T-helper 1 cell (primary cell): ENCODE measurements at places on chromosomes 5 and 9.

DNA sequence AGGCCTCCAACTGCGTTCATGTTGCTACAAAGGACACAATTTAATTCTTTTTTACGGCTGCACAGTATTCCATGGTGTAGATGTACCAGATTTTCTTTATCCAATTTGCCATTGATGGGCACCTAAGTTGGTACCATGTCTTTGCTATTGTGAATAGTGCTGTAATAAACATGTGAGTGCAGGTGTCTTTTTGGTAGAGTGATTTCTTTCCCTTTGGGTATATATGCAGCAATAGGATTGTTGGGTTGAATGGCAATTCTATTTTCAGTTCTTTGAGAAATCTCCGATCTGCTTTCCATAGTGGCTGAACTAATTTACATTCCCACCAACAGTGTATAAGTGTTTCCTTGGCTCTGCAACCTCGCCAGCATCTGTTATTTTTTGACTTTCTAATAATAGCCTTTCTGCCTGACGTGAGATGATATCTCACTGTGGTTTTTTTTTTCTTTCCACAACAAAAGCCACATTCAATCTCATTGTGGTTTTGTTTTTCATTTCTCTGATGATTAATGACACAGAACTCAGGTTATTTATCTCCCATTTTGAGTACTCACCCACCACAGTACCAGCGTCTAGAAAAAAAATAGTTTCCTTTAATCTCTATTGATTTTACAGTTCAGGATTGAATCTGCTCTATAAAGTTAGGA, 21.9 kb downstream of the ARRDC3 start:
- no peak for DNase-seq

DNA sequence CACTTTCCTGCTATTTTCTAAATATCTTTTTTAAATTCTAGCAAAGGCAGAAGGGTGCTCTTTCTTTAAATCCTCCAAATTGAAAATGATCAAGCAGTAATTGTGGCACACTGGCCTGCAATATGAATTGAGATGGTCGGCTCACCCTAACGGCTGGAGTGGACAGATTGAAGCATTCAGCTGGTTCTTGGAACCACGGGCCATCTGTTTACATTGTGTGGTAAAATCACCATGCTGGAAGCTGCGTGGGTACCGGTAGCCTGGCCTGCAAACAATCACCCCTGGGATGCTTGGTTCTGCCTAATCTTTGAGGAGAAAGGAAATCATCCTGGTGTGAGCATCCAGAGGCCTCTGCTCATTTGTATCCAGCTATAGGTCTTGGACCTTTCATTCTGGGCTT, 289.3 kb downstream of the ZNF608 start:
- no peak for DNase-seq

- DNase-seq = no peak
Observed at GRCh38 chr9:98379572-98379971, 124.1 kb upstream of the TBC1D2 start.

DNA sequence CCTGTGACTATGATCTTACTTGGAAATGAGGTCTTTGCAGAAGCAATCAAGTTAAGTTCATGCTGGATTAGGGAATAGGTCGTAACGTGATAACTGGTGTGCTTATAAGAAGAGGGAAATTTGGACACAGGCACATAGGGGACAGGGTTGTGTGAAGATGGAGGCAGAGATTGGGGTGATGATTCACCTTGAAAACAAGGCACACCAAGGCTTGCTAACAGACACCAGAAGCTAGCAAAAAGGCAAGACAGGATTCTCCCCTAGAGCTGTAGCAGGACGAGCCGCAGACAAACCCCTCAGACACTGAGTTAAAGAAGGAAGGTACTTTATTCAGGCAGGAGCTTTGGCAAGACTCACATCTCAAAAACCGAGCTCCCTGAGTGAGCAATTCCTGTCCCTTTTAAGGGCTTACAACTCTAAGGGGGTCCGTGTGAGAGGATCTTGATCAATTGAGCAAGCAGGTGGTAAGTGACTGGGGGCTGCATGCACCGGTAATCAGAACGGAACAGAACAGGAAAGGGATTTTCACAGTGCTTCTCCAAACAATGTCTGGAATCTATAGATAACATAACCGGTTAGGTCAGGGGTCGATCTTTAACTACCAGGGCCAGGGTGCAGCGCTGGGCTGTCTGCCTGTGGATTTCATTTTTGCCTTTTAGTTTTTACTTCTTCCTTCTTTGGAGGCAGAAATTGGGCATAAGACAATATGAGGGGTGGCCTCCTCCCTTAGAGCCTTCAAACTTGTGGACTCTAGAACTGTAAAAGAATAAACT, 57.5 kb upstream of the S1PR3 start:
- no peak for DNase-seq

- no peak for DNase-seq
Observed at GRCh38 chr5:111743988-111744387, 13.0 kb downstream of the NREP start.

DNA sequence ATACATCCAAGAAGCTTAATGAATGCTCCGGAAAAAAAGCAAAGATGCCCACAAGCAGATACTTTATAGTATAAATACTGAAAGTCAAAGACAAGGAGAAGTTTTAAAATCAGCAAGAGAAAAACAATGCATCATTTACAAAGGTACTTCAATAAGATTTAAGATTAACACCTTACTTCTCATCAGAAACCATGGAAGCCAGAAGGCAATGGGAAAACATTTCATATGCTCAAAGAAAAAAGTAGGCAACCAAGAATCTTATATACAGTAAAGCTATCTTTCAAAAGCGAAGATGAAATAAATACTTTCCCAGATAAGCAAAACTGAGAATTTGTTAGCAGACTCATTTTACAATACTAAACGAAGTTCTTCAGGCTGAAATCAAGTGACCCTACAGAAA, 51.1 kb downstream of the ABHD17B start:
- no peak for DNase-seq

- no peak for DNase-seq
Observed at GRCh38 chr5:139669662-139670368, 21.7 kb downstream of the CXXC5 start.

DNA sequence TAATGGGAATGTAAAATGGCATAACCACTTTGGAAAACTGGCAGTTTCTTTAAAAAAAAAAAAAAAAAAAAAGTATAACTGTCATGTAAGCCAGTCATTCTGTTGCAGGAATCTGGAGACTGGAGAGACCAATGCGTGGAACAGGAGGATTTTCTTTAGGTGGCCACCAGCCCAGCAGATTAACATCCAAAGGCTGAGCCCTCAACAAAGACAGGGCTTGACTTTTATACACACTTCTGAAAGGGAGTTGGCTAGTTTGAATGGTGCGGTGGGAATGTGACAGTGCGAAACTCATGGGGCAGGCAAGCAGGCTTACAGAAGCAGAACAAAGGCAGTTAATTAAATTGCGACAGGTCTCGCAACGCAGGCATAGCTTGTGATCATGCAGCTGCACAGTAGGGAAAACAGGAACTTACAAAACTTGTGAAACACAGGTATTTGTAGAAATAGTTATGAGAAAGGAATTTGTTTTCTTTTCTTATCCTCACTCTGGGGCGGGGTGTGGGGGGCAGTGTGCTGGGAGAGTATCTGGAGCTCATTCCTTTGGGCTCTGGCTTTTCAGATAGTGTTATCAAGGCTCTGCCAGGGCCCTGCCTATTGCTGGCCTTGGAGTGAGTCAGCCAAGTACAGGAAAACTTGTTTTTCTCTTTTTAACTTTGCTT, 12.0 kb downstream of the UIMC1 start:
- no peak for DNase-seq

- DNase-seq = no peak
Observed at GRCh38 chr5:107469485-107470294, 201.0 kb downstream of the EFNA5 start.

DNA sequence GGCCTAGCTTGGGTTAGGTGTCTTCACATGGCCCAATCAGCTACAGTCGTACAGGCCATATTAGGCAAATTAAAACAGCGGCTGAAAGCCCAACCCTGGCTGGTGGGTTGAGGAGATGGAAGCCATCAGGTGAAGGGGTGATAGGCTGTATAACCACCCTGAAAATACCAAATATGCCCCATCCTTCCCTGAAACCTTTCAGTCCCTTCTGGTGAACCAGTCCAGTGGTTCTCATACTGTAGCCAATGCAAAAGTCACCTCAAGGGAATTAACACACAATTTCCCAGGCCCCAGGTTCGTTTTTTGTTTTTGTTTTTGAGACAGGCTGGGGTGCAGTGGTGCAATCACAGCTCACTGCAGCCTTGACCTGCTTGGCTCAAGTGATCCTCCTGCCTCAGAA, 19.8 kb upstream of the KCNV2 start:
- no peak for DNase-seq

GRCh38 chr5:4571248-4571948, 568.7 kb upstream of the ADAMTS16 start:
- no peak for DNase-seq

- no peak for DNase-seq
Observed at GRCh38 chr5:79008362-79008761, 23.3 kb upstream of the ARSB start.

DNA sequence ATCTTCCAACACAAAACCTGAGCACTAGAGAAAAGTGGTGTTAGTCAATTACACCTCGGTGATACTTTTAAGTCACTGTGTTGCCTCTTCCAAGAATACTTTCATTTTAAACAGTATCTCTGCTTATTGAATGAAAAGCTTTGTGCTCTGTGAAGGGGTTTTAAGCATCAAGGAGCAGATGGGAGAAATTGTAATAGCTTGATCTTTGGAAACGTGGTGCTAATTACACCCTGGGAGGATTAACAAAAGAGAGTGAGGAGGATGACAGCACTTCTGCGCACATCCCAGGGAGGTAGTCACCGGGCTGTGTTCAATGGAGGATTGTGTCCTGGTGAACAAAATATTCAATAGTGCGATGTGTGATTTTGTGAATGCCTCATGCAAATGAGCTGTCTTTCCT, 477.4 kb upstream of the ADAMTS16 start:
- no peak for DNase-seq

GRCh38 chr5:110441035-110441434, 285.4 kb downstream of the TMEM232 start:
- no peak for DNase-seq

GRCh38 chr5:135193213-135194125, 159.4 kb upstream of the PITX1 start:
- DNase-seq = no peak

- no peak for DNase-seq
Observed at GRCh38 chr5:72523960-72524582, 16.9 kb upstream of the ZNF366 start.

GRCh38 chr5:2374703-2375102, 376.8 kb downstream of the IRX2 start:
- no peak for DNase-seq

GRCh38 chr5:73938938-73939320, 312.9 kb downstream of the ARHGEF28 start:
- DNase-seq = no peak

- DNase-seq = no peak
Observed at GRCh38 chr5:94086194-94086593, 344.8 kb upstream of the POU5F2 start.

GRCh38 chr5:150035139-150035895, 34.8 kb downstream of the HMGXB3 start:
- no peak for DNase-seq

DNA sequence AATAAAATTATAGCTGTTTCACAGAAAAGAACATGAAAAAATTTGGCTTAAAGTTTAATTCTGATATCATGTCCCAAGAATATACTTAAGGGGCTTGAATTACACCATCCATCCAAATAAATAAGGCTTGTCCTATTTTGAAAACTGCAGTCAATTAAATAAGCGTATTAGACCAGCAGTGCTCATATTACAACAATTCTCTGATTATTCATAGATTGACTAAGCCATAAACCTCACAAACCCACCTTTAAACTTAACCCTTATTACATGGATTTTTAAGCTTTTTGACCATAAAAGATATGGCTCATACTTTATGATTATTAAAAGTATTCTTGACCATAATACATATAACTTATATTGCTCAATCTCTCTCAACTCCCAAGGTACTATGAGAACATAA, 127.9 kb downstream of the ELAVL2 start:
- no peak for DNase-seq

- no peak for DNase-seq
Observed at GRCh38 chr5:67588389-67588788, 391.8 kb upstream of the CD180 start.

GRCh38 chr5:14807471-14807870, 64.1 kb downstream of the ANKH start:
- DNase-seq = no peak

- DNase-seq = no peak
Observed at GRCh38 chr9:126925876-126926275, 11.3 kb downstream of the RALGPS1 start.

GRCh38 chr5:103234239-103234975, 24.2 kb upstream of the MACIR start:
- no peak for DNase-seq

- DNase-seq = no peak
Observed at GRCh38 chr5:147557876-147558745, 48.2 kb upstream of the DPYSL3 start.

DNA sequence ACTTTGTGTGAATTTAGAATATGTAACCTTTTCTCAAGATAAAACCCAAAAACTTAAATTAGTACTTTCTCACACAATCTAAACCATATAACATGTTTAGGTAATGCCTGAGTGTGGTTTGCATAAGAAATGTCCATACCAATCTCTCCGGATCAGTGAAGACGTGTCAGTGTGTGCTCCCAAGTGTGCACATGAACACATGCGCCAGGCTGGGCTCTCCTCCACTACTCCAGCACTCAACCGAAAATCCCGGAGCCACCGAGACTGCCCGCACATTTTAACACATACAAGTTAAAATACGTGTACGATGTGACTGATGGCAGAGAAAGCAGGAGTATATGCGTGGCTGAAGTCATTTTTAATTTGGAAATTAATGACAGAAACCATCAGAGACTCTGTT, 658.4 kb downstream of the EFNA5 start:
- DNase-seq = no peak

GRCh38 chr5:83374547-83374946, 97.0 kb upstream of the VCAN start:
- DNase-seq = no peak

DNA sequence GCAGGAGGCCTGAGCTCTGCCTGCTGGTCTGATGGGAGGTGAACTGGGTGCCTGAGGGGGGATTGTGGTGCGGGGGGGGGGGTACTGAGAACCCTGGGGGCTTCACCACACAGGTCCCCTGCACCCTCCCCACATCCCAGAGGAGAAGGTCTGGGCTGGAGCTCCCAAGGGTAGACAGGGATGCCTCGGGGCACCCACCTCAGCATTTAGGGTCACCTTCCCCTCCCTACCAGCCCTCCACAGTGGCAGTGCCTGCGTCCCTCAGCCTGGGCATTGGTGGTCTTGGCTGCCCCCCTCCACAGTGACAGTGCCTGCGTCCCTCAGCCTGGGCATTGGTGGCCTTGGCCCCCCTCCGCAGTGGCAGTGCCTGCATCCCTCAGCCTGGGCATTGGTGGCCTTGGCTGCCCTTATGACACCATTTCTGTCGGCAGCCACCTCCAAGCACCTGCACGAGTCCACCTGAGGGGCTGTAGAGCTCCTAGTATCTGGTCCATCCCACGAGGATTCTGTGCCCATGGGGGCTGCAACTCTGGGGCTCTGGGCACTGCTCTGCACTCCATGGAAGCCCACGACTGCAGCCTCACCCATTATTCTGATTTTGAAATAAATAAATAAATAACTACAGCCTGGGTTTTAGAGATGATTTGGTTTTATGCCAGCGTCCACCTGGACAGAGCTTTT, 21.5 kb downstream of the NKD2 start:
- no peak for DNase-seq
